Mesothelial cell of epicardium (in vitro differentiated cells): ENCODE measurements at places on chromosomes 2 and 18. TPM values are rescaled to one million over a fixed set of nuclear protein-coding genes. Genes with fewer than 3 reads are reported as not detected.

DNA sequence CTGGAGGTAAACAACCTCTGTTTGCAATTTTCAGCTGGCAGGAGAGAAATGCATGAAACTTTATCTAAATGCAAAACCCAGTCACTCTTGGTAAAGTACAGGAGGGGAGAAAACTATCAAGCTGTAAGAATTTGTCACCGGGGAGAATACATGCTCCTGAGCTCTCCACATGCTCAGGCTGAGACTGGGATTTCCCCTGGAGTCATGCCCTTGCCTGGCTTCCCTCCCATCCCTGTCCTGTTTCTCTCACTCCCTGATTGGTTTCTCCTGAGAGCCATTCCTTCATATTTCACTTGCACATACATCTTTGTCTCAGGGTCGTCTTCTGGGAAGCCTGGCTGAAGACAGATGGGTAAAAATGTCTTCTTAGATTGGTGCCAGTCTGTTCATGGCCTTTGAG lies 52.9 kb upstream of the SPATS2L start:
- H3K4me3 ChIP-seq = no peak overlapping the region
- H3K27me3 ChIP-seq = no peaks in the 10 kb centered on the region
- no peaks in the 10 kb centered on the region for H3K36me3 ChIP-seq
- H3K27ac ChIP-seq = no peak overlapping the region
- peaks cover 8% of the 10 kb centered on the region for H3K4me1 ChIP-seq

- no peak for DNase-seq
- H3K27me3 ChIP-seq = peaks cover 3% of the 10 kb centered on the region
- no peak overlapping the region for H3K4me3 ChIP-seq
- H3K36me3 ChIP-seq = no peaks in the 10 kb centered on the region
- peaks cover 21% of the 10 kb centered on the region for H3K4me1 ChIP-seq
Observed at GRCh38 chr2:175807031-175807873, 194.8 kb downstream of the LNPK start.

GRCh38 chr2:122745603-122746002 lies 990.2 kb downstream of the TSN start:
- no peak overlapping the region for H3K27ac ChIP-seq
- no peak for DNase-seq
- H3K36me3 ChIP-seq = no peaks in the 10 kb centered on the region

GRCh38 chr2:176088048-176088936 lies 4.2 kb upstream of the HOXD13 start:
- H3K4me1 ChIP-seq = peaks cover 16% of the 10 kb centered on the region
- peak overlapping the region; percentile 83 for H3K4me3 ChIP-seq
- no peak for DNase-seq
- H3K36me3 ChIP-seq = no peaks in the 10 kb centered on the region

DNA sequence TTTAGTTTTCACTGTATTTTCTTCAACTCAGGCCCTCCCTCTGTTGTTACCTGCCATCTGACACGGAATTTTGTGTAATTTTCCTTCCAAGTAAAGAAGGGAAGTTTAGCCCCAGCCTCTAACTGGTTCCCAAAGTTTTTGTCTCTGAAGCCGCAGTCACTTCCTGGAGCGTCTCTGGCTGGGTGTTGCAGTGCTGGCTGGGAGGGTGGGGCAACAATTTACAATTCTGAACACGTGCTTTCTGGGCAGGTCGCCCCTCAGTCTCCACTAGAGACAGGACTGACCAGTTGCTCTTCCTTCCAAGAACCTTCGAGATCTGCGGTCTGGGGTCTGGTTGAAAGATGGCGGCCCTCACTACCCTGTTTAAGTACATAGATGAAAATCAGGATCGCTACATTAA lies 3.5 kb downstream of the CNDP2 start:
- H3K27ac ChIP-seq = peak overlapping the region; percentile 97
- no peak for DNase-seq
- H3K36me3 ChIP-seq = peaks cover 10% of the 10 kb centered on the region
- peak overlapping the region; percentile 68 for H3K4me3 ChIP-seq
- peaks cover 60% of the 10 kb centered on the region for H3K4me1 ChIP-seq

DNA sequence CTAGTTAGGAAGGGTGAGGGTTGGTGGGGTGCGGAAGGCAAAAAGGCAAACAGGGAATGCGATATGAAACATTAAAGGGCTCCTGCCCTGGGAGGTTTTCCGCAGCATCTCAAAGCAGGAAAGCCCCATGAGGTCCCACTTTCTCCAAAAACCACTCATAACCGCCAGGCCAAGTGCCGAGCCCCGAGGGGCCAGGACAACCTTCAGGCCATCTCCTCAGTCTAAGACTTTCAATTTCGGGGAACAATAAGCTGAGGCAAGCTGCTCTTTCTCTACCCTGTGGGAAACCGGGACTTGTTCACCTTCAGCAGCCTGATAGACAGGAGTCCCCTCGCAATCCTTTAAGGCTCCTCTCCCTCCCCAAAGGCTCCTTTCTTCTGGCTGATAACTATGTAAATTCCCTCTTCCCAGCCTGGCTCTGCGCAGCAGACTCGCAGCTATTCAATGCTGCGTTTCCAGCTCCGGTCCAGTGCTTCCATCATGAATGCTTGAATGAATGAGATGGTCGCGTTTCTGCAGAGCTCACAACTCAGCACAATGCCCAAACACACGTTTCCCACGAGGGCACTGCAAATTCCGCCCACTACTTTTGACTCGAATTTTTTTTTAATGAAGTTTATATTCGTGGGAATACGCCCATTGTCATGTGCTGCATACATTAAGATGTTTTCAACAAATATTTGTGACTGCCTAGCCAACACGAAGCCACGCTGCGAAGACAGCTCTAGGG lies 1.4 kb downstream of the LAMA1 start:
- peak overlapping the region; percentile 83 for H3K4me3 ChIP-seq
- H3K36me3 ChIP-seq = peaks cover 6% of the 10 kb centered on the region
- H3K4me1 ChIP-seq = peaks cover 45% of the 10 kb centered on the region
- peak; percentile 43 for DNase-seq

DNA sequence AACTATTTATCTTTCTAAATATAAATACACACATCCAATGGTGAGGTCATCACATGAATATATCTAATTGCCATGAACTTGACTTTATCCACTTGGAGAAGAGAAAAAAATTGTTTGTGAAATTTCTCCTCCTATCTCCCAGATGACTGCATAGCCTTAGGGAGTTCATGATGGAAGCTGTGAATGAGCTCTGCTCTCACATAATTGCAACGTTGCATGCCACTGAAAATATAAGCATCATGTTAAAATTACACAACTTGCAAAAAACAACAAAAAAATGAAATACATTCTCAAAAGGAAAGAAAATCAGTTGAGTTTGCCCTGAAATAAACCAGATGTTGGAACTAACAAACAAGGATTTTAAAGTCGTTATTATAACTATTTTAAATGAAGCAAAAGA lies 50.6 kb upstream of the OSR1 start:
- no peaks in the 10 kb centered on the region for H3K36me3 ChIP-seq
- no peak for DNase-seq
- no peak overlapping the region for H3K27ac ChIP-seq
- peaks cover 3% of the 10 kb centered on the region for H3K27me3 ChIP-seq

GRCh38 chr2:171217330-171217729 lies 56.6 kb upstream of the TLK1 start:
- no peaks in the 10 kb centered on the region for H3K36me3 ChIP-seq
- H3K4me3 ChIP-seq = no peak overlapping the region
- H3K27ac ChIP-seq = no peak overlapping the region
- H3K4me1 ChIP-seq = peaks cover 16% of the 10 kb centered on the region
- H3K27me3 ChIP-seq = no peaks in the 10 kb centered on the region

DNA sequence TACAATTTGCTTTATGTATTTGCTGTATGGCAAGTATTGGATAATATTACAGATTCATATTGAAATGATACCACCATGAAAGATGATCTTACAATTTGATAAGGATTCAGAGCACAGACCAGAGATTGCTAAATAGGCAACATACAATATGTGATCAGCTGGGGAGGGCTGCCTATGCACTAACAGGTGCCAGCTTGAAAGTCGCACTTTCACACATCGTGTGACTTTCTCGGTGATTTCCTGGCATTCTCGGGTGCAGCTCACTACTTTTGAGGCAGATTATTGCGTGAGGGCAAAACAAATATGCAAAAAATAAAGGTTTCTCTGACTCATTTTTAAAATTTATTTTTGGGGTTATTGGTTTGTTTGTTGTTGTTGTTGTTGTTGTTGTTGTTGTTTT lies 36.0 kb downstream of the RBMS1 start:
- no peak overlapping the region for H3K27ac ChIP-seq
- H3K36me3 ChIP-seq = peaks cover 5% of the 10 kb centered on the region
- H3K27me3 ChIP-seq = no peaks in the 10 kb centered on the region
- peaks cover 15% of the 10 kb centered on the region for H3K4me1 ChIP-seq
- DNase-seq = no peak

- DNase-seq = no peak
- H3K27ac ChIP-seq = no peak overlapping the region
- H3K27me3 ChIP-seq = no peaks in the 10 kb centered on the region
- H3K4me1 ChIP-seq = peaks cover 16% of the 10 kb centered on the region
Observed at GRCh38 chr18:31711365-31712172, 27.2 kb upstream of the B4GALT6 start.

- H3K4me1 ChIP-seq = no peaks in the 10 kb centered on the region
- H3K36me3 ChIP-seq = peaks cover 2% of the 10 kb centered on the region
- H3K27me3 ChIP-seq = no peaks in the 10 kb centered on the region
Observed at GRCh38 chr18:5444269-5444668, 99.5 kb downstream of the EPB41L3 start.

GRCh38 chr2:44296653-44297052 lies 21.4 kb downstream of the SLC3A1 start:
- peaks cover 2% of the 10 kb centered on the region for H3K4me1 ChIP-seq
- peaks cover 6% of the 10 kb centered on the region for H3K27me3 ChIP-seq
- no peak for DNase-seq
- no peak overlapping the region for H3K27ac ChIP-seq
- H3K4me3 ChIP-seq = no peak overlapping the region

DNA sequence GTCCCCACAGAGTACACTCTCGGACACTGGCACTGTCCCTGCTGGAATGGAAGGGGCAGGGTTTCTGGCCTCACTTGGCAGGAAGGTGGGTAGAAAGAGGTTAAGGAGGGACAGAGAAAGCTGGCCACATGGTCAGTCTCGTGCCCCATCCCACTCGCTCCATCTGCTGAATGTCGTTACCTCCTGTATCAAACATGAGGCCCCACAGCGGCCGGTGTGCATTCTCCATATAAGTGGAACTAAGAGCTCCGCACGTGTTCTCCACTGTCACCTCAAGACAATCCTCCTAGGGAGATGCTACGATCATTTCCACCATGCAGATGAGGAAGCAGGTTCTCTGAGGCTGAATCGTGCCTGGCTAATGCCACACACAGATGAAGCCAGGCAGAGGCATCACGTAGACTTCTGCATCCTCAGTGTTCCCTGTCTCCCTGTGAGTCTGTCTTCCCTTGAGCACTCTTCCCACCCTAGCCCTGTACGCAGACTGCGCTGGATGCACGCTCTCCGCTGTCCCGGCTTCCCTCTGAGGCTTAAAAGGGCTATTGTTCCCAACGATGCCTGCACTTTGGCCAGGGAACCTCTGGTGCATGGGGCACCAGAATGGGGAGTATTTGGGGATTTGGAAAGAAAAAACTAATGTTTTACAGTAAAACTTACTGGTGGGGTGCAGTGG lies 35.1 kb downstream of the MAL start:
- DNase-seq = no peak
- H3K4me3 ChIP-seq = no peak overlapping the region
- H3K27me3 ChIP-seq = peaks cover 31% of the 10 kb centered on the region
- no peak overlapping the region for H3K27ac ChIP-seq
- H3K4me1 ChIP-seq = no peaks in the 10 kb centered on the region

DNA sequence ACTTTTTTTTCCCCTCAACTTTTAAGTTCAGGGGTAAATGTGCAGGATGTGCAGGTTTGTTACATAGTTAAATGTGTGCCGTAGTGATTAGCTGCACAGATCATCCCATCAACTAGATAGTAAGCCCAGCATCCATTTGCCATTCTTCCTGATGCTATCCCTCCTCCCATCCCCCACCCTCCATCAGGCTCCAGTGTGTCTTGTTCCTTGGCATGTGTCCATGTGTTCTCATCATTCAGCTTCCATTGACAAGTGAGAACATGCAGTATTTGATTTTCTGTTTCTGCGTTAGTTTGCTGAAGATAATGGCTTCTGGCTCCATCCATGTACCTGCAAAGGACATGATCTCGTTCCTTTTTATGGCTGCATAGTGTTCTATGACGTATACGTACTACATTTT lies 47.2 kb upstream of the STON1 start:
- H3K27ac ChIP-seq = peak overlapping the region; percentile 88
- no peaks in the 10 kb centered on the region for H3K27me3 ChIP-seq
- H3K4me1 ChIP-seq = peaks cover 55% of the 10 kb centered on the region
- no peak overlapping the region for H3K4me3 ChIP-seq

GRCh38 chr18:67483237-67483636 lies 33.3 kb downstream of the DSEL start:
- no peak overlapping the region for H3K27ac ChIP-seq
- H3K4me1 ChIP-seq = peaks cover 5% of the 10 kb centered on the region
- no peak for DNase-seq
- no peaks in the 10 kb centered on the region for H3K27me3 ChIP-seq
- H3K4me3 ChIP-seq = no peak overlapping the region

- H3K27ac ChIP-seq = no peak overlapping the region
- H3K27me3 ChIP-seq = no peaks in the 10 kb centered on the region
- peaks cover 3% of the 10 kb centered on the region for H3K36me3 ChIP-seq
- DNase-seq = no peak
- no peaks in the 10 kb centered on the region for H3K4me1 ChIP-seq
Observed at GRCh38 chr2:121664713-121665112, 15.5 kb upstream of the CLASP1 start.

- no peaks in the 10 kb centered on the region for H3K4me1 ChIP-seq
- no peak overlapping the region for H3K4me3 ChIP-seq
- H3K27me3 ChIP-seq = peaks cover 86% of the 10 kb centered on the region
Observed at GRCh38 chr2:119136093-119136492, 22.5 kb downstream of the C1QL2 start.

DNA sequence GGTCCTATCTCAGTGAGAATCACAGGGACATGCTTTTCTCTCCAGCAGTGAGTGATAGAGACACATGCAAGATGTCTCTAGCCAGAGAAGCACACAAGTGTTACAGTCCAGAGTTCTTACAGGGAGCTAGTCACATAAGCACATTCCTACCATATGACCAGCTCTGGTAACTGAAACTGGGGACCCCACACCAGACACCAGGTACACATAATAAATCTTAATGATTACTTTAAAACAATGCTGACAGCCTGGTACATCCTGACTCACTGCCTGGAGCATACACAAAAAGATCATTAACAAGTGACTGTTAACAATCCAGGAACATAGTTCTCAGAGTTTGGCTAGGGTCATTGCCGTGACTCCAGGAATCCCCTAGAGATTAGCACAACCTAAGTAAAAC lies 53.6 kb downstream of the GALNT1 start:
- peaks cover 27% of the 10 kb centered on the region for H3K36me3 ChIP-seq
- H3K4me1 ChIP-seq = peaks cover 27% of the 10 kb centered on the region
- H3K4me3 ChIP-seq = no peak overlapping the region
- no peak for DNase-seq

Gene ALLC
- total RNA-seq = not detected in 3 replicates

Gene HAAO
- 23.3 to 25.7 TPM (median 25.0 TPM) in 3 replicates for total RNA-seq

Gene ALKAL2
- 0.50 to 1.4 TPM (median 1.1 TPM) in 3 replicates for total RNA-seq

Gene RTP5
- not detected in 3 replicates for total RNA-seq

Gene KCNG2
- total RNA-seq = 0.14 TPM in 1 of 3 replicates, not detected in the others

Gene STARD6
- total RNA-seq = not detected in 3 replicates

Gene EVX2
- total RNA-seq = 0.07 to 0.09 TPM in 2 of 3 replicates, not detected in the other

Gene RPS27A
- total RNA-seq = 795 to 840 TPM (median 827 TPM) in 3 replicates

Gene LTBP1
- total RNA-seq = 73.9 to 80.2 TPM (median 75.3 TPM) in 3 replicates

Gene SLC23A3
- 1.6 to 2.6 TPM (median 1.7 TPM) in 3 replicates for total RNA-seq

Gene LOXHD1
- 0.07 to 0.14 TPM in 2 of 3 replicates, not detected in the other for total RNA-seq

Gene TIGD1
- total RNA-seq = 11.0 to 12.2 TPM (median 11.2 TPM) in 3 replicates

Gene TMEM178A
- total RNA-seq = 11.9 to 14.9 TPM (median 13.1 TPM) in 3 replicates
